ENCODE measurements at places on chromosomes 12 and 14. TPM values are rescaled to one million over a fixed set of nuclear protein-coding genes. Genes with fewer than 3 reads are reported as not detected.

GRCh38 chr12:68206446-68206845 lies 19.2 kb downstream of the IL26 start:
- ATAC-seq, result no peak

DNA sequence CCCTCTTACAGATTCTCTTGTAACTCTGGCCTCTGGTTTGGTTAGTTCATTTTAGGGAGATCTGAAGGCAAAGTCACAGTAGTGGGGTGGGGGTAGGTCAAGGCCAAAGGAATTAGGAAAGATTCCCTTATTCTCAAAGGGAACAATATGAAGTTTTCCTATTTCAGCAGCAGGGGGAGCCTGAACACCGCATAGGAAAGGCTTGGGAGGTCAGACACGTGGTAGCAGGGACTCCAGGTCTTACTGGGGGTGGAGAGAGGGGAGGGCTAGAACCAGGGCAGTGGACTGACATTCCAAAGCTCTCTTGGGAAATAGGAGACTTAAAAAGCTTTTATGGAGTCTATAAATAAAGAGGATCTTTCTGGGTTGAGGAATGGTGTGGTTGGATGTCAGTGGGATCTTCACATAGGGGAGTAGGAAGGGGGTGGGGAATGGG lies 1.3 kb downstream of the ZC3H10 start:
- peak; percentile 63 for ATAC-seq

DNA sequence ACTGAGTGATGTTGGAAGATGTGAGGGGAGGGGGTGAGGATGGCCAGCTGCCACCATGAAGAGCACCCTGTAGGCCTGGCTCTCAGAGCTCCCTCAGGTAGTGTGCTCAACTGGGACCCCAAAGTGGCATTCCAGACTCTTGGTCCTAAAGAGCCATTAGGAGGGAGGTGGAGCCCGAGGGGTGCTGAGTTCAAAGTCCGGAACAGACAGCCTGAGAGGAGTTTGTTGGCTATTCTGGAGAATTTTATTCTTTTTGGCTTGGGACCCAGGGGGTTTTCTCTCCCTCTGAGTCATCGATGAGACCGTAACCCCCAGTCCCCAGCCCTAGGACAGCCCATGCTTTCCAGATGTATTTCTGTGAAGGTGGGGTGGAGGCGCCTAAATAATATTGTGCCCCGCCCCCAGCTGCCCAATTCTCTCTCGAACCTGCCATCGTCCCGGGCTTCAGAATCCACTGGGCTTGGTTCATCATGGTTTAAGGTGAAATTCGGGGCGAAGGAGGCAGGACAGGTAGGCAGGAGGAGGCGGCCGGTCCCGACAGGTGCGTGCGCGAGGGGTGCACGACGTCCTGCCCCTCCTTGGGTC lies 690 bp upstream of the RBP5 start:
- ATAC-seq, result no peak

DNA sequence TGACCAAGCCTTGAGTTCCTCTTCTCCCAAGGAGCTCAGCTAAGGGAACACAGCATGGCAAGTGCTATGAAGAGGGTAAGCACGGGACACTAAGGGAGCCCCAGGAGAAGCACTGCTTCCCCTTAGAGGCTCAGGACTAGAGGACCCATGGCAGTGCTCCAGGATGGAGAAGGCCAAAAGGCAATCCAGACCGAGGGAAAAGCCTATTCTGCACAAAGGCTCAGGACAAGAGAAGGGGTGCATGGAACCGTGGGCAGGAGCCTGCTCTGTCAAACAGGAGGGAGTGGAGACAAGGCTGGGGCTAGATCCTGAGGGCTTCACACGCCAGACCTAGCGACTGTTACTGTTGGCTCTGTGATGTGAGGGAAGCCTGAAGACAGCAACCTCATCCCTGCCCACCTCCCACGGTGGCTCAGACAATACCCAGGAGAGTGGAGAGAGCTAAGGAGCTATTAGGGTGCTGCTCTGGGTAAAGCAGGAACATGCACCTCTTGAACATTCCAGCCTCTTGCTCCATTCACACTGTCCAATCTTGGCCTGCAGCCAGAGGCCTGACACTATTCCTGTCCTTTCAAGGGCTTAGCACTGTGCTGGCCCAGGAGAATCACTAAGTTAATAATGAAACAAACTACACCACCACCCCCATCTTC lies 24.2 kb downstream of the OTUB2 start:
- peak; percentile 66 for ATAC-seq

- ATAC-seq, result no peak
Observed at GRCh38 chr12:1913377-1914113, 4.9 kb downstream of the CACNA2D4 start.

DNA sequence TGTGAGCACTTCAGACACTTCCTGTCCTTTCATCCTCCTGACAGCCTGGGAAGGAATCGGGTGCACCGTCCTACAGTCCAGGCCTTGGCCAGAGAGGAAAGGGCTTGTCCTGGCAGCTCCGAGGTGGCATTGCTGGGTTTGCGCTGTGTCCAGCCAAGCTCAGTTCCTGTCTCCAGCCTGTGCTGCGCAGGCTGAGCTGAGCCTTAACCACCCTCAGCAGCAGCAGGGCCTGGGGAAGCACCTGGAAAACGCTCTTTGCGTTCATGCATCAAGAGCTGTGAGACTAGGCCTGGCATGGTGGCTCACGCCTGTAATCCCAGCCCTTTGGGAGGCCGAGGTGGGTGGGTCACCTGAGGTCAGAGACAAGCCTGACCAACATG lies 33.7 kb upstream of the EML1 start:
- no peak for ATAC-seq

DNA sequence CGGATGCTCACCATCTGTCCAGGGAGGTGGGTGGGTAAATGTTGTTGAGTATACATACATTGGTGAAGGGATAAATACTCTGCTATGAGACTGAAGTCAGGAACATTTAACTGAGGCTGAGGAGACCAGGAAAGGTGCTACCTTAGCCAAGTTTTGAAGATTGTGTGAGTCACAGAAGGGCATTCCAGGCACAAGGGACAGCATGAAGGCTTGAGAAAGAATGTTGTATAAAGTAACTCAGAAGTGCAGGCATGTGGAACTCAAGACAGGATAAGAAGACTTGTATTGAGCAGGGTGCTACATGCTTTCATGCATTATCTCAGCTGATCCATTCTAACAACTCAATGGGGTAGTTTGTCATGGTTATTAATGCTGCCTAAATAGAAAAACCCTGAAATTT lies 112.7 kb downstream of the IPO8 start:
- ATAC-seq, result no peak

GRCh38 chr14:71371711-71372396 lies 464.6 kb downstream of the PCNX1 start:
- ATAC-seq, result peak; percentile 50

DNA sequence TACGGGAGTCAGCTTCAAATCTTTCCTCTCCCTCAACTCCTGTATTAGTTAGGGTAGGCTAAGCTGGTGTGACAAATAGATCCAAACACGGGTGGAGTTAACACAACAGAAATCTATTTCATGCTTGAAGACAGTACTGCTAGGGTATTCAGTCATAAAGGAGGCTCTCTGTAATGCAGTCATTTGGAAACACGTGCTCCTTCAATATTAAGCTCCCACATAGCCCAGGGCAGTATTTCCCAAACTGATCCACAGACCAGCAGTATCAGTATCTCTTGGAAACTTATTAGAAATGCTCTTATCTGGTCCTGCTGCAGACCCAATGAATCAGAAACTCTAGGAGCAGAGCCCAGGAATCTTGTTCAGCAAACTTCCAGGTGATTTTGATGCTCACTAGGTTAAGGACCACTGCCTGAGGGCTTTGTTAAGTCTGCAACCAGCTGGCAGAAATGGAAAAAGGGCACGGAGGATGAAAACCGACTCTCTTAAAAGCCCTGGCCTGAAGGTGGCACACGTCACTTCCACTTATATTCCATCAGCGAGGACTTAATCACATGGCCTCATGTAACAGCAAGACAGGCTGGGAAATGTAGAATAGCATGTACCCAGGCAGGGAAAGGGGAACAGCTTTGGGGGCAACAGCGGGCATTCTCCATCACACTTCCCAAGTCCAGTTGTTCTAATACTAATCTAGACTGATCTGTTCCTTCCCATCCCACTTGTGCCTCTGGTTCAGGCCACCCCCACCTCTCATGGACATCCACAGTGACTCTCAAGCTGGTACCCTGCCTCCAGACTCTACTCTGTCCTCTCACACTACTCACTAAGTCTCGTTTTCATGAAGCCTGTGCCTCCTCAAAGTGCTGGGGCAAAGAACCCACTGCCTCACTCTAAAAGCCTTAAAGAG lies 38.2 kb upstream of the RIC8B start:
- ATAC-seq, result no peak

GRCh38 chr14:87758876-87759275 lies 234.1 kb downstream of the GALC start:
- ATAC-seq, result no peak

DNA sequence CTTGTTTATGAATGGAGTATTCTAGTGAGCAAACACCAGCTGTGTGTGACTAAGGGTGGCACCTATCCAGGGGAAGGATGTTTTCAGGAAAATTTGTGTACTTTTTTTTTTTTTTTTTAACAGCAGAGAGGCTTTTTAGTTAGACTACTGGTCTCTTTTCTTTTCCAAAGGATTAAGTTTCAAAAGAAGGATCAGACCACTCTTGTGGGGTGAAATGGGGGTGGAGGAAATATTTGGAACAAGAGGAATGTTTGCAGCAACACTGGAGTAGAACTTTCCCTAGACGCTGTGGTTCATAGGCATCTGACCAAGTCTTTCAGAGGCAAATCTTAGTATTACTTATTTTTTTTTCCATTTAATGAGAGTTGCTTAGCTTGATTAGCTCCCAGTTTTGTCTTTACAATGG lies 21.1 kb downstream of the NUBPL start:
- peak; percentile 60 for ATAC-seq

DNA sequence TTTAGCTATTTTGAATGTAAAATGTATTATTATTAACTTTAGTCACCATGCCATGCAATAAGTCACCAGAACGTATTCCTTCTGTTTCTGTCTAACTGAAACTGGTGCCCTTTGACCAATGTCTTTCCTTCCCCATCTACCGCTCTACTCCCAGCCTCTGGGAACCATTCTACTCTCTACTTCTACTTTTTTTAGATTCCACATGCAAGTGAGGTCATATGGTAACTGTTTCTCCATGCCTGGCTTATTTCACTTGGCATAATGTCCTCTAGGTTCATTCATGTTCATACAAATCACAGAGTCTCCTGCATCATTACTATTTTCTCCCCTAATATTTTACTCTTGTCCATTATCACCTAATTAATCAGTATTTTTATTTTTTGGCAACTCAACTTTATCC lies 160.1 kb downstream of the TMX1 start:
- no peak for ATAC-seq

DNA sequence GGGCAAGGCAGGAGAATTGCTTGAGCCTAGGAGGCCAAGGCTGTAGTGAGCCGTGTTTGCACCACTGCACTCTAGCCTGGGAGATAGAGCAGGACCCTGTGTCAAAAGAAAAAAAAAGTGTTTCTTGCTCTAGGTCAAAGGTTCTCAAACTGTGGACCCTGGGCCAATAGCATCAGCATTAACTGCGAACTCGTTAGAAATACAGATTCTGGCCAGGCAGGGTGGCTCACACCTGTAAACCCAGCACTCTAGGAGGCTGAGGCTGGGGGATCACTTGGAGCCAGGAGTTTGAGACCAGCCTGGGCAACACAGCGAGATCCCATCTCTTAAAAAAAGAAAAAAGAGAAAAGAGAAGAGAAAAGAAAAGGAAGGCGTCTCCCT lies 858 bp downstream of the RILPL2 start:
- no peak for ATAC-seq

DNA sequence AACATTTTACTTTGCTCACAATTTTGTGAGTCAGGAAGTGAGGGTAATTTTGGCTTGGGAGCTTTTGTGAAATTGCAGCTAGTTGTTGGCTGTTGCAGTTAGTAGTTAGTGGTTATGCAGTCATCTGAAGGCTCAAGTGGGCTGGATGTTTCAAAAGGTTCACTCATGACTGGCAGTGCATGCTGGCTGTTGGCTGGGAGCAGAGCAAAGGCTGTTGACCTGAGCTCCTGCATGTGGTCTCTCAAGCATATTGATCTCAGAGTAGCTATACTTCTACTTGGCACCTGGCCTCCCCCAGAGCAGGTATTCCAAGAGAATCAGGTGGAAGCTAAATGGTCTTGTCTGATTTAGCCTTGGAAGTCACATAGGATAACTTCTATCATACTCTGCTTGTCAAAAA lies 414.1 kb upstream of the STXBP6 start:
- no peak for ATAC-seq

DNA sequence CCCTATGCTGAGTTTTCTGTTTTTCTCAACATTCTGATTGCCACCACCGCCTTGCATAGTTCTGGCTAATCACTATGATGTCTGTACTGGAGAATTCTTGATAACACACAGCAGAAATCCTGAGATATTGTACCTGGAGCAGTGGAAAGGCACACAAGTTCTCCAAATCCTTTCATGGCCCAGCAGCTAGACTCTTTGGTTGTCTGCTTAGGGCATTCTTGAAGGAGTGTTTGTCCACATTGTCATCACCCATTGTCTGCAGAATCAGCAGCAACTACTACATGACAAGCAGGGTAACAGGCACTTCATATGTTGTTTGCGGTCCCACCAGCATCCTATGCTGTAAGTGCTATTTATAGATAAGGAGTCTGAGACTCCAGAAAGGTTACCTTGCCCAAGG lies 128.9 kb downstream of the DAAM1 start:
- ATAC-seq, result no peak

The KRT78 gene
- 1.6 TPM for total RNA-seq

The DYRK4 gene
- 46.7 TPM for total RNA-seq

The MSI1 gene
- total RNA-seq, result 0.16 TPM

The RGS6 gene
- total RNA-seq, result 3.6 TPM

The OSGEP gene
- 29.1 TPM for total RNA-seq

The POTEM gene
- total RNA-seq, result not detected

The SOAT2 gene
- not detected for total RNA-seq
